Activated CD4-positive, alpha-beta T cell treated with anti-CD3 and anti-CD28 coated beads, Interleukin-2, amount 50 U/mL, for 1 hour (primary cell): ENCODE measurements at places on chromosomes 1 and 21.

DNA sequence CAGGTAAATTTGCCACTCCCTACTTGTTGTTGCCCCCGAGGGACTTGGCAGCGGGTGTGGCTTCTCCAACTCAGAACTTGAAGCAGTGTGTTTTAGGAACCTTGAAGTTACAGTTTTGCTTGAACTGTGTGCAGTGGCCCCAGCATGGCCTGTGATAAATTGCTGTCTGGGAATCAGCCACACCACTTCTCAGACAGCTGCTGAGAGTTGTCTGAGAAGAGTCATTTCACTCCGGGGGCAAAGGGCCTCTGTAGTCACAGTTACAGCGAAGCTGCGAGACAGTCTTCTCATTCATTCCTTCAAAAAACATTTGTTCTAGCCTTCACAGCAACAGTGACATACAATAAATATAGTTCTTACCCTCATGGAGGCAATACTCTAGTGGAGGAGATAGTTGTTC, 70.3 kb downstream of the PROX1 start:
- DNase-seq, result no peak

DNA sequence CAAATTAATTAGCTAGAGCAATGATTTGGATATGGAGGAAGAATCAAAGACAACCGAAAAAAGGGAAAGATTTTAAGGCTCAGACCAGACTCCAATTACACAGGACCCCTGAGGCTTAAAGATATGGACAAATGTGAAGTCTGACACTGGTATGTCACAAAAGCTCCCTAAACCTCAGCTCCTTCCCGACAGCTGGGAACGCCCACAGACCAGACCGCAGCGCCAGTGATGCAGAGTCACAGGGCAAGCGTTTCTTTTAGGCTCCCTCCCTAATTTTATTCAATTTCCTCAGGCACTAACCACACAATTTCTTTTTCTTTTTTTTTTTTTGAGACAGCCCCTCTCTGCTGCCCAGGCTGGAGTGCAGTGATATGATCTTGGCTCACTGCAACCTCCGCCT, 40.2 kb downstream of the NID1 start:
- DNase-seq, result no peak

DNA sequence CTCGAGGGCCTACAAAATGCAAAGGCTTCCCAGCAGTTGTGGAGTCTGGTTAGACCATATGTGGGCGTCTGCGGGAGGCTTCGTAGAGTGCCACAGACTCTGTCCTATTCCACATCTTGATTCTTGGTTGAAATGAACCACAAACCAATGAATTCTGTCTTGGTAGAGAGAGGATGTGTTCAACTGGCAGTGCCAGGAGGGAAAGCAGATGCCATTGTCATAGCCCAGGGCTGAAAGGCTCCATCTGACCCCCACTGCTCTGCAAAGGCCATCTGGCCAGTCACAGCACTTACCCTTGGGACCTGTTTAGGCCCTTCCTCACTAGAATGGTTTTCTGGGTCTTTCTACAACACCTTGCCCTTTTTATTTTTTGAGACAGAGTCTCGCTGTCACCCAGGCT, 22.1 kb downstream of the ACOT11 start:
- DNase-seq, result no peak

- DNase-seq, result no peak
Measured at GRCh38 chr1:217563179-217563578, 67.7 kb downstream of the GPATCH2 start.

GRCh38 chr1:155308493-155309422, at the start of gene FDPS:
FDPS (plus strand) TSS chr1:155308866; CDS start chr1:155309790, 924 bp downstream.
- peak; percentile 96 for DNase-seq

GRCh38 chr1:2215909-2216766, 12.0 kb upstream of the SKI start:
- DNase-seq, result no peak

- DNase-seq, result no peak
Measured at GRCh38 chr1:108852221-108852975, 4.5 kb downstream of the AKNAD1 start.

GRCh38 chr1:187514110-187514509, 685.4 kb downstream of the PLA2G4A start:
- no peak for DNase-seq

- no peak for DNase-seq
Measured at GRCh38 chr1:96559181-96559580, 162.4 kb upstream of the PTBP2 start.

DNA sequence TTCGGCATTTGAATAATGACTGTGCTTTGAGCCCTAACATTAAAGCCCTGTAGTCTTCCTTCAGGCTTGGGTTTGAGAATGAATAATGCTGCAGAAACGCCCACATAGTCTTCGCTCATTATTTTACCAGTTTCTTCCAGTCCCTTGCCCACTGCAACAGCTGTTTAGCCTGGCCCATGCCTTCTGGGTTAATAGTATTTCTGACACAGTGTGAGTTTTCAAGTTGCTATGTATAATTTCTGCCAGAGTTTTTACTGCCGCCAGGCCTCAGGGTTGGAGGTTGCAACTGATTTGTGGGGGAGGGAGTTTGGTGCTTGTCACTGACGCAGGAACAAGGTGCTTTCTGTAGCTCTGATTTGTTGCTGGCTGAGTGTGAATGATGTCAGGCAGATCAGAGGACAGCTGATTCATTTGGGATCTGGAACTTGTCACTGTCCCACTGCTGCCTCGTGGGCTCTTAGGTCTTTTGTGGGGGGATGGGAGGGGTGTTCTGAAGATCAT, 109.8 kb downstream of the MAST2 start:
- DNase-seq, result no peak

GRCh38 chr1:112209493-112209892, 186.5 kb upstream of the CTTNBP2NL start:
- DNase-seq, result no peak

GRCh38 chr1:222582099-222582774, 7.5 kb downstream of the TAF1A start:
- no peak for DNase-seq

DNA sequence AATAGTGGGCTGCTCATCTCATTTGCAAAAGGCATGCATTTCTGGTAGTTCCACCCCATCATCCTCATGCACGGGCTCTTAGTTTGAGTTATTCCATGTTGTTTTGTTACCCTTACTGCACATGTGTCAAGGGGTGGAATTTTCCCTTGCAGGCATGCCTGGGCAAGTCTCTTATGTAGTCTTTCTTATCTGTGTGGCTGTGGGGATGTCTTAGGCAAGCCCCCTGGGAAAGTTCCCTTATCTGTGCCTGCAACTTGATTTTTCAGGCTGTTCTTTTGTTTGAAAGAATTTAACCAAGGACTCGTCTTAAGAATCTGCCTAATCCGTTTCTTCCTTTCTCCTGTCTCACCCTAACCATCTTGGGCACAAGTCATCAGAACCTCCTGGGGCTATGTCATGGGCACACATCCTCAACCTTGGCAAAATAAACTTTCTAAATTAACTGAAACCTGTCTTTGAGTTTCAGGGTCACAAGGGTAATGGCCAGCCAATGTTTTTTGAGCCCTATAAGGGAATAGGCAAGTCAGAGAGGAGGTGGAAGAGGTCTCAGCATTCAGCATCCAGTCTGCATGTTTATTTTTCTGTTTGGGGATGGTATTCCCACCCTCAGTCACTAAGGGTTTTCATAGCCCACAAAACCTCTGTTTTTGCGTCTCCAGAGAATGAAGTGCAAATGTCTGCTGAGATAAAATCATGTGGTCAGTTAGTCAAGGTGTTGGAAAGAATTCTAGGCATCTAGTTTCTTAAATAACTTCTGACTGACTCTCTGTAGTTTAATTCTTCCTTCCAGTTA, 579.7 kb downstream of the PLA2G4A start:
- DNase-seq, result no peak

GRCh38 chr1:218942431-218942830, 231.2 kb upstream of the LYPLAL1 start:
- no peak for DNase-seq

DNA sequence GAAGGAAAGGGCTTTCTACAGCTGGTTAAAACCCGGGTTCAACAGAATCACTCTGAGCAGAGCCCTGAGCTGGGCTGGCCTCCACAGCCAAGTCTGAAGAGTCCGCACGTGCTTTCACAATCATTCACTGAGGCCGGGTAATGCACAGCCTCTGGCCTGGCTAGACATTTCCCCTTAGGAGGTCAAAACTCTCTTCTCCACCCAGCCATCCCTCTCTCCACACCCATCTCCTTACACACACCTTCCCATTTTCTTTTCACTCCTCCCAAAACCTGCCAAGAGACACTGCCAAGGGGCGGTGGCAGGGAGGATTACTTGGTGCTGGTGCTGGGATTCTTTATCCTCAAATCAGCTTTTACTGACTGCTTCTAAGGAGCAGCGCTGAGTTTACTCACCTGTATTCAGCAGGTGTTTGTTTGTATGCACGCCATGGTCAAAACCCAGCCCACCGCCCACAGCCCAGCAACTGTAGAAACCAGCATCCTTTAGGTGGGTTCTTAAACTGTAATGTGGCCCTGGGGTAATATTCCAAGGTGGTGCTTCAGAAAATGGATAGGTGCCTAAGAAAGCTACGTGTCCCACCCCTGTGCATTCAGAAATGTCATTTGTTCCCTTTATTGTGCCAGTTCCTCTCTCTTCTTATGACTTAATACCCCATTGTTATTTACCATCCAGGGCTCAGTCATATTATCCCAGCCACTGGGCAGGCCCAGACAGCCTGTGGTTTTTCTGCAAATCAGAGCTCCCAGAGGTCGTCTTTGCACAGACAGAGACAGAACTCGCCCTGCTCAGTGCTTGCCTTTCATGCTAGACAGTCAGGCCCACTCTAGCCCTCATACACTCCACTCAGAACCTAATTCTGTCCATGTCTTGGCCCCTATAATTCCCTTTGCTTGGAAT, 80.2 kb downstream of the ADSS2 start:
- DNase-seq, result no peak

- no peak for DNase-seq
Measured at GRCh38 chr1:43225168-43225567, 44.6 kb upstream of the TMEM125 start.

DNA sequence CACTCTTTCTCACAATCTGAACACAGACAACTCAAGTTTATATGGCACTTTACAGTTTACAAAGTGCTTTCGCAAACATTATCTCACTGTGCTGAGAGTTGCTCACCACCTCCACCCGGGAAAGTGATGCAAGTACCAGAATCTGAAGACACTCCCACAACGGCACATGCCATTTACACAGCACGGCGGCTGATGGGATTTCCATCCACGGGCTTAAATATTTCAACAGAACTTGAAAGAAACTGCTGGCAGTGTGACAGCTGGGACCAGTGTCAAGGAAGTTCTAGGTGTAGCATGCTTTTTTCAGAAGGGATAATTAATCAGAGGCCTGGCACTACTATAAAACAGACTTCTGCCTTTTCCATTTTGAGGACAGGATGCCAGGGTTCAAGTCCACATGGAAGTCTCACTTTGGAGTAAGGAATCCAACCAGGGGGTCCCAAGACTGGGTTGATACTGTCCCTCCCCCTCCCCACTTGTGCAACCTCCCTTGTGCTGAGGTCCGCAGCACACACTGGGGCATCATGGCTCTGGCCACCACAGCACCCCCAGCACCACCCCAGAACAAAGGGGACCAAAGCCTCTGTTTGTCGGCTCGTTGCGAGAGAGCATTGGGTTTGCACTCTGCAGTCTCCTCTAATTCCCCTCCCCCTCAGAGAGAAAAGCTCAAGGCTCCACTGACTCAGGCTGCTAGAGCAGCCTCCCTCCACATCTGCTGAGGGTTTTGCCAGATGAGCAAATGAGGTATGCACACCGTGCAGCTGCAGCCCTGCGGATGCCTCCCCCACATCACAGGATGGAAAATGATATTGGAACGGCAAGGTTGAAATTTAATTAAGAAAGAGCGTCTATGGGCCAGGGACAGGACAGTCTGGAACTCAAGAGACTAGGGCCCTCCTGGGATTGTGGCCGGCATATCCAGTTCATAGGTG, 154.9 kb downstream of the TGFBR3 start:
- no peak for DNase-seq

DNA sequence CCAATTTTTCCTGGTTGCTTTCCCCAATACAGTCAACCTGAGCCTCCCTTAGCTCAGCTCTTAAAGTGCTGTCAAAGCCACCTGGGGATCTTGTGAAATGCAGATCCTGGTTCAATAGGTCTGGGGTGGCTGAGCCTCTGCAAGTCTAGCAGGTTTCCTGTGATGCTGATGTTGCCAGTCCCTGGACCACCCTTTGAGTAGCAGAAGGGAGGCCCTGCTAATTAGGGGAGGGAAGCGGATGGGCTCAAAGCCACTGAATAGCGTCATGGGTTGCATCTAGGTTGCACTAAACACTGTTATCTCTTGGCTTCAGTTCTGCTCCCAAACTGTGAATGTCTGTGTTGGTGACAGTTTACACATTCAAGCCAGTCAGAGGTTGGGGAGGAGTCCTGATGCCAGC, 127.2 kb downstream of the KAZN start:
- DNase-seq, result no peak

DNA sequence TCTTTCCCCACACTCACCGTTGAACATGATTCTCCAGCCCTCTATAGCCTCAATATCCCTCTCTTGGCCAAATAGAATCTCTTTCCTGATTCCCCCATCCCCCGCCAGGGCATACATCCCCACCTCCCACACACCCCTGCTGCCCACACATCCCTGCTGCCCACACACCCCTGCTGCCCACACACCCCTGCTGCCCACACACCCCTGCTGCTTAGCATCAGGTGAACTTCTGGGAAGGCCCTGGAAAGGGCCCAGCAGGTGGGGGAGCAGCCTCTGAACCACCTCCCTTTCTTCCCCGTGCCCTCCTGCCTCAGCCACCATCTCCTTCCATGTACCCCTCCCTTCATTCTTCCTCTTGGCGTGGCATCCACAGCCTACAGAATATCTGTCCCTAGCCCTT, 15.9 kb upstream of the IFNLR1 start:
- no peak for DNase-seq

DNA sequence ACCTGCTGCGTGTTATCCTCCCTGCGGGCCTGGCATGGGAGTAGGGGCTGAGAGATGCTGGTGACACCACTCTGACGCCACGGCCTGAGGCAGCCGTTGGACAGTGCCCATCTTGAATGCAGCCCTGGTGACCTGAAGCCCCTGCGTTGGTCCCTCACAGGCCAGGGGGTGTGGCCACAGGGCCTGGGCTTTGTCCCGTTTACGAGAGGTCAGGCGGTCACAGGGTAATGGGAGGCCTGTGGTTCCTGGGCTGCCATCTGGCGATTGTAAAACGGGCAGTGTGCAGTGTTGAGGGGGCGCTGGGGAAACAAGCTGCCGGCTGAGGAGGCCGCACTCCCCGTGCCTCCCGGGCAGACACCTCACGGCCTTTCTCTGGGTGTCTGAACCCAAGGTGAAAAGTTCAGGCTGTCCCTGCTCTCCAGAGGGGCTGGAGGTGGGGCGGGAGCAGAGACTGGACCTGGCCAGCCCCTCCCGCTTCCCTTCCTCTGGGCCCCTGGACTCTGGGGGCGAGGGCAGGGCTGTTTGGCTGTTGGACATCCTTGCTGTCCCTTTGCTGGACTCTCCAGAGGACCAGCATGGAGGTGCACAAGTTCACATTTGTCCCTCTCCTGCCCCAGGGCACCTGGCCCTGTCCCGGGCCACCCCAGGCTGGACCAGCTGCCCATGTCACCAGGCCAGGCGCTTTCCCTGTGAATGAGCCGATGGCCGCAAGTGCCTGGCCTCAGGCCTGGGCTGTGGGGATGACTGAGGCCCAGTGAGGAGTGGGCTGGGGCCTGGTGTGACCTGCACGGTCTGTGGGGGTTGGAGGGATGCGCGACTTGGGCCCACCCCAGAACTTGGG, 42.4 kb downstream of the SKI start:
- no peak for DNase-seq
